Cortex of kidney (tissue), 1 donor: ENCODE measurements at places on chromosomes 5 and 9.

- no peak for DNase-seq
Observed at GRCh38 chr5:69209602-69210001, 20.2 kb downstream of the CENPH start.

DNA sequence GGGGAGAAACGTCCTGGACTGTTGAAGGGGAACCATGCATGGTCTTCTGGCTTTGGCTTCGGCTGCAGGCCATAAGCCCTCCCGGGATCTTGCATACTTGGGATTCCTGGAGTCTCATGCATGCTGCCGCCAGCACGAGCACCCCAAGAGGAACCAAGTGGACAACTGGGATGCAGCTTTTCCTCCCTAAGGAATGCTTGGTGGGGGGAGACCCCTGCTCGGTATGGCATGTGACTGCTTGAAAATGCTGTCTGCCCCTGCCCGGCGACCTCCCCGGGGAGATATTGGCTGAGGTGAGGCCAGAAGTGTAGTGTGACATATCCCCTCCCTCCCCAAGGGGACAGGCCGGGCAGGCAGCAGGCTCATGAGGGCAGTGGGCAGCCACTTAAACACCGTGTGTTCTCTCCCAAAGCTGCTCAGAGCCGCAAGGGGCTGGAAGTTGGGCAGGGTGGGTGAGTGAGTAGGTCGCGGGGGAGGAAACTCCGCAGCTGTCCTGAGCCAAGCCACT lies 15.7 kb downstream of the TMEM171 start:
- DNase-seq = no peak

GRCh38 chr9:134410071-134410834 lies 84.0 kb downstream of the RXRA start:
- no peak for DNase-seq

GRCh38 chr9:2817999-2818803 lies 25.7 kb downstream of the PUM3 start:
- DNase-seq = no peak

GRCh38 chr5:160119905-160120266 lies 636 bp upstream of the PWWP2A start:
- no peak for DNase-seq

GRCh38 chr5:172876578-172876977 lies 42.5 kb downstream of the ERGIC1 start:
- DNase-seq = no peak

DNA sequence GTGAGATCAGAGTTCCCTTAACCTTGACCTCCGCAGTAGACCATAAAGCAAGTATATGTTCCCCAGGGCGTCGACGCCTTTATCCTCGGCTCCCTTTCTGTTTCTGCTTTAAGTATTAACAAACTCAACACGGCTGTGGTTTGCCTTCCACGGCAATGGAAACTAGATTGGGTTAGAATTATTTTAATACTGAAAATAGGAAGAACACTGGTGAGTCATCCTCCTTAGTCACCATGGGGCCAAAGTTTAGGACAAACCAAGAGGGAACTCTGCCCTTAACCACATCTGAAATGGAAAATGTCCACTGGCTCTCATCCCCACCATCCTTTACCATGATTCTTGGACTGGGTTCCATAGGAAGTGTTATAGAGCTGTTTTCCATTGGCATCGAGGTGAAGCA lies 386.1 kb downstream of the ACTL7B start:
- DNase-seq = no peak

DNA sequence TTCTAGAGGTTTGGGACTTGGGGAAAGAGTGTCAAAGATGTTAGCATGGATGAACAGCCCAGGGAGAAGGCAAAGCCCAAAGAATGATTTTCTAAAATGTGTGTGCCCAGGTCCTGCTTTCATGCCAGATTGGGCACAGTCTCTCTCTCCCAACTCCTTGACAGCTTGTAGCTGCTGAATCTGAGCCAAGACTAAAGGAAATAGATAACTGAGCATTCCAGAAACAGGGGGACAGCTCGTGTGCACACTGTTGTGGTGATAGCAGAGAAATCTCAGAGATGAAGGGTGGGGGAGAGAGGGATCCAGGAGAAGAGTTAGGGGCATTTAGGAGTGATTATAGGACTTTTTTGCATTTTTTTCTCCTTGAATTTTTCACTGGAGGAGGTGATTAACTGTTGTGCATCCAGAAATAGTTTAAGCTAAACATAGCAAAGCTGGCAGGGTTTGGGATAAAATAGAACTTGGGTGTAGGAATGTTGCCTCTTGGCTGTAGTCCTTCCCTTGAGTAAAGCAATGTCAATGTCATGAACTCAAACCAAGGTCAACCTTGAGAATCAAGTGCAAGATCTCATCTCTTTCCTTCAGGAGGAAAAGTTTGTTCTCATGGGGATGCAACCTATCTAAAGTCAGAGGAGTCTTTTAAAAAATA lies 245.9 kb downstream of the SH3GL2 start:
- no peak for DNase-seq

DNA sequence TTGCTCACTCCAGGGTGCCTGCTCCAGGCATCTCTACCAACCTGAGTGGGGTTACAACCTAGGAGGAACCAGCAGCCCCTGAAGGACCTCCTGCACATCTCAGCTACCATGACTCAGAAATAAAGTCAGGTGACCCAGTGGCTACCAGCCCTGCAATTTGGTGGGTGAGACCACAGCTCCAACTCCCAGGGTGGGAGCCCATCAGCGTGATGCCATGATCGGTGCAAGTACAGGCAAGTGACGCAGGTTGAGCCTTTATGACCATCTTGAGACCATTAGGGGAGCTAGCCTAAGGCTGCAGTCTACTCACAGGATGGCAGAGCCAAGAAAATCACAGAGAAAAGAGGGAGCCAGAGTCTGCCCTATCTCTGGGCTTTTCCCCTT lies 8.6 kb downstream of the SEPTIN8 start:
- no peak for DNase-seq

GRCh38 chr9:137416006-137416562 lies 6.9 kb downstream of the EXD3 start:
- DNase-seq = no peak

- no peak for DNase-seq
Observed at GRCh38 chr5:114249823-114250222, 112.0 kb upstream of the KCNN2 start.

GRCh38 chr5:39716532-39717028 lies 291.8 kb upstream of the DAB2 start:
- DNase-seq = no peak

DNA sequence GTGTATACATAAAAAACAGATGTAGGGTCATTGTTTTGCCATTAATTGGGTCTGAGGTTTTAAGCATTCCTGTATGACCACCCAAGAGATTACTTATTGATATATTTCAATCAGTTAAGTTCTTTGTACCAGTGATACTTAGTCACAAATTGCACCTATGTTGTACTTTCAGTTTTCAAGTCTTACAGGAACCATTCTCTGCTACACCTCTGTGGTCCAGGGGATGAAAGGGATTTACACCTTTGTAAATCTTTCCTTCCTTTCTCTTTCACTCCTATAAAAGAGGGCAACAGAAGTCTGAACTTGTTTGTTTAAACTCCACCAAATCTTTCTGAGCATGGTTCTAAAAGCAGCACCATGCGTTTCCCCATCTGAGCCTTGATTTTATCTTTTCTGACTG lies 86.1 kb downstream of the DEPDC1B start:
- DNase-seq = no peak

DNA sequence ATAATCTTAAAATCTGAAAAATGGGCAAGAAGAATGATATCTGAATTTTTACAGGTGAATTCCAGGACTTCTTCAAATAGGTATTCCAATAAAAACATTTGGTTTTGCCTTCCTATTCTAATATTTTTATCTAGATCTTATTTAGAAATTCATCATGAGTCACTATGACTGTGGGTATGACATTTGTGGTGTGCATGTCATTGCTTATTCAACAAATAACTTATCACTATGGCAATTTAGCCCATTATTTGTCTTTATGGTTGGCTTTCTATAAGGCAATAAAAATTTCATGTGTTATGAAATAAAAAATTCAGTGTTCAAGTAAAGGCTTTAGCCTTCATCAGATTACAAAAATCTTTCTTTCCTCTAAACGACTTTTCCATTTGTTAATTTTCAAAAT lies 1139.6 kb upstream of the NUDT12 start:
- no peak for DNase-seq

GRCh38 chr5:108515517-108516105 lies 133.7 kb upstream of the FBXL17 start:
- no peak for DNase-seq

DNA sequence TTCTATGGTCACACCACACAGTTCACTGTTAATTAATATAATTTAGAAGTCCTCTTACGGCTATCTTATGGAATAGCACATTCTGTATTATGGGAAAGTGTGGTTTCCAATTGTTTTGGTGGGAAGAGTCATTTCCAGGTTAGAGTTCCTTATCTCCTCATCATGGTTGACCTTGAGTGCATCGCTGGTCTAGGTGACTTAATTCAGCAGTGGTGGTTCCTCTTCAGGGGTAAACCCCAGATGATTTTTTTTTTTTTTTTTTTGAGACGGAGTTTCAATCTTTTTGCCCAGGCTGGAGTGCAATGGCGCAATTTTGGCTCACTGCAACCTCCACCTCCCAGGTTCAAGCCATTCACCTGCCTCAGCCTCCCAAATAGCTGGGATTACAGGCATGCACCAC lies 106.9 kb downstream of the UGCG start:
- no peak for DNase-seq

DNA sequence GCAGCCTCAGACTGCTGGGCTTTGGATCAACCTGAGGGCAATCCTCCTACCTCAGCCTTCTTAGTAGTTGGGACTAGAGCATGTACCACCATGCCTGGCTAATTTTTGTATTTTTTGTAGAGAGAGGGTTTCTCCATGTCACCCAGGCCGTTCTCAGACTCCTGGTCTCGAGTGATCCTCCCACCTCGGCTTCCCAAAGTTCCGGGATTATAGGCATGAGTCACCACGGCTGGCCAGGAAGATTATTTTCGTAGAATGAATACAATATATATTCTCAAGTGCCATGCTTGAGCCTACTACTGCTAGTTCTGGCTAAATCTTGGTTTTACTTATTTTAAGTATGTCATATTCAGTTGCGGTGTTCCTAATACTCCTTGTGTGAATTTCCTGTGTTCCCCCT lies 88.2 kb upstream of the CLINT1 start:
- no peak for DNase-seq

DNA sequence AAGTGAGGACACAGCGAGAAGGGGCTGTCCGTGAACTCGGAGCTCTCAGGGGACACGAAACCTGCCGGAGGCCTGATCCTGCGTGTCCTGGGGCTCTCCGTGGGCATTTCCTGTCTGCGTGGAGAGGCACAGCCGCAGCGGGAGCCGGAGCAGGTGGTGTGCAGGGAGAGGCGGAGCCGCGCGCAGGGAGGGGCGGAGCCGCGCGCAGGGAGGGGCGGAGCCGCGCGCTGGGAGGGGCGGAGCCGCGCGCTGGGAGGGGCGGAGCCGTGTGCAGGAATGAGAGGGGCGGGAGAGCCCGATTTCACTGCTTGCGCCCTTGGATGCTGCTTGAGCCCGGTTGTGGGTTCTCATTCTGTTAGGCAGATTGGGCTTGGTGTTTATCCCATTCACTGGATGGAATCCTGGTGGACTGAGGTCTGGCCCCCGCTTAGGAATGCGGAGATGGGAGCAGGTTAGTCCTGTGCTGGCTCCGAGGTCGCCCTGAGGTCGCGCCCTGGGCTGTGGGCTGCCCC lies 26.7 kb downstream of the NDUFS6 start:
- no peak for DNase-seq

GRCh38 chr9:97726716-97727115 lies 29.6 kb upstream of the XPA start:
- no peak for DNase-seq

DNA sequence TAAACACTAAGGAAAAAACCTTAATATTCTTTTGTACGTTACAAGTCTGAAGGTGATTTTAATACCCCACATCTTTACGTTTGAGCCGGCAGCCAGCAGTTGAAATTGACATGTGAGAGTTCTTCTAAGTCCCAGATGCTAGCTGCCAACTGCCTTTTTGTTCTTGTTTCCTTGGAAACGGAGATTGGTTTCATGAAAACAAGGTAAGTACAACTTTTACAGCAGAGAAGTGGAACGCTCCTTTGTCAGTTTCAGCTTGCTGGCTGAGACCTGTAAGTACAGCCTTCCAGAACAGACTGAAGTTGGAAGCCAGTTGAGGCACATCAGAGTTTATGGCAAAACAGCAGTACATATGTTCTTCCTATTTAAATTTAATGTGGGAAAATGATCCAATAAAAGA lies 1018.4 kb upstream of the ARRDC3 start:
- DNase-seq = no peak

DNA sequence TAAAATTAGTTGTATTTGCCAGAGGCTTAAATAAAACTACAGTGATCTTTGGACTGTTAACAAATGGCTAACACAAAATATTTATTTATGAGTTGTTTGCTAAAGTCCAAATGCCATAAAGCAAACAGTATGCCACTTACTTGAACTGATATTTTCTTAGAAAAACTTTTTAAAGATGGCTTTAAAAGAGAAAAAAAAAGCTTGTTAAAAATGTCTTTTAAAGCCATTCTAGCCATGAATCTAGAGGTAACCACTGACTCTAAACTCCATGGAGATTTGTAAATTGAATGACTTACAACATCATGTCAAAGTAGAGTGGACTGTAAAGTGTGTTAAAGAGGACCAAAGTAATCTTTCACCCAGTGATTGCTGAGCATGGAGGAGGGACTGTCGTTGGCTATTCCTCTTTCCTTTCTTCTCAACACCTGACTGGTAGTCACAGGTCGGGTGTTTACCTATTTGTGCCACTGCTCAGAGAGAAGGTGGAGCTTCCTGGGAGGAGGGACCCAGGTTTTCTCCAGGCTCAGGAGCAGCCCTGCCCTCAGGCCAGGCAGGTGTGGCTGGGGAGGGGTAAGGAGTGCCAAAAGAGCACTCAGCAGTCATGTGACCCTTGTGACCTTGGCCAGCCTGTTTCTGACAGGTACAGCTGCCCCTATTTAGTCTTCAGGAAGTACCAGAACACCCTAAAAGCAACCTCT lies 69.1 kb upstream of the TJP2 start:
- DNase-seq = no peak

DNA sequence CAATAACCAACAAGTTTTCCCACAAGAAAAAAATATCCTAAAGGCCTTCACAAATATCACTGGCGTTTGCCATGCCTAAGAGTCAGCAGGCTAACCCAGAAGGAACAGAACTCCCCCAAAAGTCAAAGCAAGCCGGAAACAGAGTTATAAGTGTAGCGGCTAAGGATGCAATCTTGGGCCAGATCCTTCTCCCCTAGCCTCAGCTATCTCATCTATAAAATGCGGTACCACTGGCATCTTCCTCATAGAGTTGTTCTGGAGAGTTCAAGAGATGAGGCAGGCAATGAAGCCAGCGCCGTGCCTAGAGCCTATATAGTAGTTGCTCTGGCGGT lies 632 bp downstream of the DPM2 start:
- DNase-seq = no peak

- DNase-seq = no peak
Observed at GRCh38 chr5:135436951-135437418, 10.2 kb downstream of the DCANP1 start.
